ENCODE measurements at places on chromosomes 3 and 15.

DNA sequence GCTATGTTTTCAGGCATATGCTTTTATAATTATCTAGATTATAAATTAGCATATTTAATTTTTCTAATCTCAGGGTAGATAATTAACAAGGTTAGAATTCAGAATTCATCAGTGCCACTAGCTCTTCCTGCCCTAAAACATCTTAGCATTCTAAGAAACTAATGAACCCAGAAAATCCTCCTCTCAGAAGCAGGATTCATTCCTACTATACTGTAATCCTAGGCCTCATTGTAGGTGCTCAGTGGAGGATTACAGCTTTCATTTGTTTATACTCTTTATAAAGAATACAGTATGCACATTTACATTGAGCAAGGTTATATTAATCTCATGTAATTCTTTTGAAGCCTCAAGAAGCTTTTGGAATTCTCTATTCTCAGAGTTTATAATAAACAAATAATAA lies 20.9 kb downstream of the ACAD11 start:
- DNase-seq = no peak

- peak; percentile 26 for DNase-seq
These were observed 162.8 kb downstream of the CD47 start for GRCh38 chr3:107928084-107928445.

- DNase-seq = no peak
These were observed 45.0 kb upstream of the SLC12A8 start for GRCh38 chr3:125257536-125257935.

GRCh38 chr15:78255421-78256043 lies 8.8 kb upstream of the DNAJA4 start:
- DNase-seq = no peak

GRCh38 chr3:149579838-149580542 lies 77.8 kb downstream of the WWTR1 start:
- peak; percentile 80 for DNase-seq

DNA sequence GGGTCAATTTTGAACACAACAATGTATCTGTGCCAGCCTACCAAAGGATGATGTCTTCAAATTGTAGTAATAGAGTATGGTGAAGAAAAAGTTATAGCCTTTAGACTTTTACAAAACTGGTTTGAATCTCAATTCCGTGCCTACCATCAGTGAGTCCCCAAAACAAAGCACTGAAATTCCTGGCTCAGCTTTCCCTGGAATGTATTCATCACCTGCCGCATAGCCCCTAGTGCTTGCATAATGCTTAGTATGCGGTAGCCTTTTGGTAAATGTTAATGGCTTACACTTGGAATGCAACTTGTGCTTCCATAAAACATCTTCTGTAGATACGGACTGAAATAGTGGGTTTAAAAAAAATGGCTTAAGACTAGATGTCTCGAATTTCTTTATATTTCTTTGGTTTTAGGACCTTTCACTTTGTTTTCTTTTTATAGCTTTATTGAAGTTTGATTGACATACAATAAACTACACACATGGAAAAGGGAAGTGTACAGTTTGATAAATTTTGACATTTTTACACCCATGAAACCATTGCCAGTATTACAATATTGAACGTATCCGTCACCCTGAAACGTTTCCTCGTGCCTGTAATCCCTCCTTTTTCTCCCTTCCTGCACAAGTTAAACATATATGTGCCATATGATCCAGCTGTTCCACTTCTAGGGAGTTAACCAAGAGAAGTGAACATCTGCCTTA lies 12.1 kb downstream of the SACM1L start:
- no peak for DNase-seq

DNA sequence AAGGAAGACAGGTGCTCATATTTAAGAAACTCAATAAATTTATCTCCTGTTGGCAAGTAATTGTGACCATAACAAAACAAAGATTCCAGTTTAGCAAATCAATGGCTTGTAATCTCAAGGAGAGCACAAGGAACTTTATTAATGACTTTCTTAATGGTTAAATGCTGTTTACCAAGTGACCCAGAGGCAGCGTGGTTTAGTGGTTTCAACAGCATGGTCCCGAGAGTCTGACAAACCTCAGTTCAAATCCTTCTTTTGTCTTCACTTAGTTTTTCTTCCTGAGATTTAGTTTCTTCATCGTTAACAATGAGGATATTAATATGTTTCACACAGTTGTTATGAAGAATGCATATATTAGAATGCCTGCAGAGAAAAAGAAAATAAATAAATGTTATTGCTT lies 212.6 kb downstream of the KCNMB2 start:
- no peak for DNase-seq

DNA sequence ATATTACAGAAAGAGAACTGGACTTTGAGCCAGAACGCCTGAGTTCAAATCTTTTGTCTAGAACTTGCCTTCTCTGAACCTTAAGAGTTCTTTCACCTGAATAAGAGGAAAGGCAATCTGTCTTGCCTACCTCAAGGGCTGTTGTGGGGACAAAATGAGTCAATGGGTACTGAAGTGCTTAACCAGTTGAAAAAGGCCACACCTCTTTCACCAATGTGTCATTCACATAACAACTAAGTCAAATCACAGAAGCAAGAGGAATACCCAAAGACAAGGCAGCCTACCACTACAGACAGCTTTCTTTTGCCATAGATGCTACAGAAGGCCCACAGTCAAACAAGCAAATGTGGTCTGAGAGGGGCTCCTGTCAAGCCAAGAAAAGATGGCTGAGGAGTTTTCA lies 39.7 kb downstream of the NBEAL2 start:
- DNase-seq = no peak

All from astrocyte of the spinal cord (primary cell).